ENCODE measurements at places on chromosomes 2 and 18. TPM values are rescaled to one million over a fixed set of nuclear protein-coding genes. Genes with fewer than 3 reads are reported as not detected.

The EHD3 gene
- 34.6 TPM for total RNA-seq

The KCNK3 gene
- under 0.01 TPM for total RNA-seq

The APOB gene
- under 0.01 TPM for total RNA-seq

The IL1F10 gene
- not detected for total RNA-seq

The CHN1 gene
- 59.2 TPM for total RNA-seq

The FOSL2 gene
- 45.2 TPM for total RNA-seq

The ZBTB7C gene
- total RNA-seq = not detected

The ZNF892 gene
- total RNA-seq = 7.9 TPM

The POTEF gene
- total RNA-seq = not detected

The FAM110C gene
- not detected for total RNA-seq

The UGT1A7 gene
- not detected for total RNA-seq
